H4 (cell line): ENCODE measurements at places on chromosomes 4 and X.

DNA sequence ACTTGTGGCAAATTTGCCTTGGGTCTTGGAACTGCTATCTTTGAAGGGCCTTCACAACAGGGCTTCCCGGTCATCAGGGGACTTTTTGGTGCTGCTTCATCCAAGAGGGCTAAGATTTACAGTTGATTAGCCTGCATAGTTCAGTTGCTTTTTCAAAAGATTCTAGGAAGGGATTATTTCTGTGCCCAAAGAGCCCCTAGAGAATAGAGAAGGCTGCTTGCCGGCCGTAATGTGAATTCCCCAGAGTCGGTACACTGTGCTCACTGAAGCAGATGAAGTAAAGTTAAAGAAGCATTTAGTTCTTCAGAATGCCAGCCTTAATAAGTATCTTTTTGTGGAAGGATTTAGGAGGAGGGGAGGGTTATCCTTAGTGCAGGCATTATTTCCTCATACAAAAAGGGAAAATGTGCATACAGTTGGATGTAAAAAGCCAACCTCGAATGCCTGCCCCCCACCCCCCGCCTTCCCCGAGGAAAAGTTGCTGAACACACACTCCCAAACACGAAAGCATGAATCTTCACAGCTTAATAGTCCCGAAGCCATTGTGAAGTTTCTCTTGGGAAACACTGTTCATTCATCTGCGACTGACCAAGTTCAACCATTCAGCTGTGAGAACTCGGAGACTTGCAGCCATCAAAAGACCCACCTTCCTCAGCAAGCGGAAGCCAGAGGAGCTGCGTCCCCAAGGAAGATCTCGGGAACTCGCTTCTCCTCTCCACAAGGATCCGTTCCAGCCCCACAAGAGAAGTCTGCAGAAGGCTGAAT, 47.6 kb downstream of the ANOS1 start:
- no peak for DNase-seq

DNA sequence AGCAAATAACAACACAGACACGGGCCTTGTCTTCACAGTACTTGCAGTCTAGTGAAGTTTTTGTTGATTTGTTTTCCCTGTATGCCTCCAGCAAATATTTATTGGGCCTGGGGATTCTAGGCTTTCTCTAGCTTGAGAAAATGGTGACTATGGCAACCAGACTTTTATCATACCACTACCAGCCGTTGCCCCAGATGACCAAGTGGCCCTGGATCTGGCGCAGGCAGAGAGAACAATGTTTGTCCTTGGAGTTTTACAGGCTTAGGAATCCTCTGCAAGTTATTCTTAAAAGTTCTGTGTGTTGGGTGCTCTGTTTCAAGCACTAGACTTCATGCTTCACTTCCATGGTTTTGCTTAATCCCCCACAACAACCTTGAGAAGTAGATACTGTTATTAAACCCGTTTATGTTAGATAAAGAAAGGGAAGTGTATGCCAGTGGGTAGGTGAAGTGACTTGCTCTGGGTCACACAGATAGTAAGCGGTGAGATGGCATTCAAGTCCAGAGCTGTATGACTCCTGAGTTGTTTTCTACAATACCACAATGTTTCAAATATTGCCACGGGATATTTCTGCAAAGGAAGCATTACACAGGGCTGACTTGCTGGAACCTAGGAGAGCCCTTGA, 94.6 kb downstream of the AKAP4 start:
- no peak for DNase-seq

GRCh38 chr4:77631276-77631675, 25.7 kb downstream of the CXCL13 start:
- DNase-seq: no peak

DNA sequence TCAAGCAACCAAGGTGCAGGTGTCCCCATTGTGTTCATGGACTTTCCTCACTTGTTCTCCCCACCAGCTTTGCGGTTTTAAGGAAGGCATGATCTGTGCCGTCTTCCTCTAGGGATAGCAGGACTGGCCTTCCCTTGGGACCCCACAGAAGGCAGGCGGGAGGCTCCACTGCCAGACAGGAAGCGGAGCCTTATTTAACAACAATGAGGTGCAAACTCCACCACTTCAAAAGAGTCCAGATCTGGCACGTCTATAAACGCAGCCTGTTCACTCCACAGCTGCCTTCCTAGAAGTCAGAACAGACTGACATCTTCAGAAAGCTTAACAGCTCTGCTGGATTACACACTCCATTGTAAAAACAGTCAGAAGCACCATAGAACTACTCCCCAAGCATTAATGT, 1.7 kb upstream of the GPR143 start:
- DNase-seq: no peak
